PC-3 (cell line): ENCODE measurements at places on chromosomes 2 and 18. TPM values are rescaled to one million over a fixed set of nuclear protein-coding genes. Genes with fewer than 3 reads are reported as not detected.

GRCh38 chr2:47259829-47260228 lies 104.7 kb upstream of the STPG4 start:
- peaks cover 16% of the 10 kb centered on the region for H3K4me1 ChIP-seq
- H3K4me3 ChIP-seq: no peak overlapping the region

DNA sequence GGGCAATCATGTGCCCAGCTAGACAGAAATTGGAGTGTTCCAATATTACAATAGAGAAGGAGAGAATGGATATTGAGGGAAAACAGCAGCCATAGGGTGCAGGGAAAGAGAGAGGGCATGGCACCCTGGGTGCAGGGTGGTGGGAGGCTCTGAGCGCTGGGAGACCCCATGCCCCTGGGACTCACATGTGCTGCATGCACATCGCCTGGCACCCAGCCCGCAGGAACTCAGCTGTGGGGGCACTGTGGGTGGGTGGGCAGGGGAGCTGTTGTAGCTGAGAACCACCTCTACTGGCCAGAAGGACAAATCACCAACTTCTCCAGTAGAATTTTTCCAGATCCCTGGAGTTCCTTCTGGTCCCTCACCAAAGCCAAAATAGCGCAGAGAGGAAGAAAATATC lies 7.2 kb upstream of the NEURL3 start:
- peaks cover 9% of the 10 kb centered on the region for H3K4me1 ChIP-seq
- no peak for DNase-seq
- H3K36me3 ChIP-seq: no peaks in the 10 kb centered on the region
- H3K27me3 ChIP-seq: no peaks in the 10 kb centered on the region
- no peak overlapping the region for H3K27ac ChIP-seq

- H3K27ac ChIP-seq: no peak overlapping the region
- H3K36me3 ChIP-seq: no peaks in the 10 kb centered on the region
- DNase-seq: no peak
- H3K27me3 ChIP-seq: peaks cover 75% of the 10 kb centered on the region
- H3K4me3 ChIP-seq: no peak overlapping the region
- no peaks in the 10 kb centered on the region for H3K4me1 ChIP-seq
Observed at GRCh38 chr2:149221898-149222297, 108.5 kb upstream of the LYPD6 start.

DNA sequence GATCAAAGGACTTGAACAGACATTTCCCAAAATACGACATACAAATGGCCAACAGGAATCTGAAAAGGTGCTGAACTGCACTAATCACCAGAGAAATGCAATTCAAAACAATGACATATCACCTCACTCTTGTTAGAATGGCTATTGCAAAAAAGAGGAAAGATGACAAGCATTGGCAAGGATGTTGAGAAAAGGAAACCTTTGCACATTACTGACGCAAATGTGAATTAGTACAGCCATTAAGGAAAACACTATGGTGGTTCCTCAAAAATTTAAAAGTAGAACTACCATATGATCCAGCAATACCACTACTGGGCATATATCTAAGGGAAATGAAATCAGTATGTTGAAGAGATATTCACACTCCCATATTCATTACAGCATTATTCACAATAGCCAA lies 57.7 kb upstream of the ASPRV1 start:
- H3K4me3 ChIP-seq: no peak overlapping the region
- DNase-seq: no peak
- H3K36me3 ChIP-seq: no peaks in the 10 kb centered on the region
- H3K27me3 ChIP-seq: no peaks in the 10 kb centered on the region

DNA sequence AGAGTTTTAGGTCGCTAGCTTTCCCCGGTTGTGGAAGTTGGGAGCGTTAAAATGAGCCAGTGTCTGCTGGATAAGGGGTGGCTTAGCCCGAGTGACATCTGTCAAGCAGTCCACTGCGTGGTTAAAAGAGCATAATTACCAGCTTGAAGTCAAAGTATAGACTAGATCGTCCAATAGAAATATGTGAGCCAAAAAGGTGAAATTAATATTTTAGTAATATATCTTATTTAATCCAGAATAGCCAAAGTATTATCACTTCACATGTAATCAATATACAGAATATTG lies 654 bp downstream of the COMMD1 start:
- H3K36me3 ChIP-seq: no peaks in the 10 kb centered on the region
- no peak for DNase-seq
- no peak overlapping the region for H3K27ac ChIP-seq
- H3K27me3 ChIP-seq: no peaks in the 10 kb centered on the region
- H3K4me1 ChIP-seq: peaks cover 13% of the 10 kb centered on the region
- H3K4me3 ChIP-seq: peak overlapping the region; percentile 99

GRCh38 chr2:31729442-31730092 lies 148.8 kb upstream of the SRD5A2 start:
- DNase-seq: peak; percentile 74
- no peaks in the 10 kb centered on the region for H3K4me1 ChIP-seq
- no peak overlapping the region for H3K27ac ChIP-seq
- no peaks in the 10 kb centered on the region for H3K36me3 ChIP-seq

DNA sequence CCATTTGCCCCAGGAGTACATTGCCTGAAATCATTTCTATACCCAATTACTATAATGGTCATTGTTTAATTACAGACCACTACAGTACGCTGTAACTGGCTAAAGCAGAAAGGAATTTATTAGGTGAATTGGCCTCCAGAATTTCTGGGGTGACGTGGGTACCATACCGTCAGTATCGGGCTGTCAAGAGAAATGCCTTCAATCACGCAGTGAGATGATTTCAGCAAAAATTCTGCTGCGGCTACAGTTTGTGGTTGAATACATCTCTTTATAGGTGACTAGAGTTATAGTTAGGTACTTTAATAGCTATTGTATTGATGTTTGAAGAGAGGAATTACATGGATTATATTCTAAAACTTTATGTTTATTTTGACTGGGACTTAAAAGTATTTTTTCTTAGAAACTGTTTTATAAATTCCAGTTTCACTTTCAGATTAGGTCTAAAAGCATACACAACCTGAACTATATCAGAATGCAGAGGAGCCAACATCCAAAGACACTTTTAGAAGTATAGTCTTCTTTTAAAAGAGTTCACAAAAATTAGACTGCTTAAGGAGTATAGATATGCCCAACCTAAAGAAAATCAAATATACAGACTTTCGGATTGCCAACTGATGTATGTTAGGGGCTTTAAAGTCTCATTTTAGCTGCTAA lies 128.4 kb downstream of the TTC27 start:
- no peak overlapping the region for H3K27ac ChIP-seq
- H3K36me3 ChIP-seq: peaks cover 10% of the 10 kb centered on the region
- peaks cover 6% of the 10 kb centered on the region; the same call in 1 of the 2 replicates for H3K4me1 ChIP-seq

DNA sequence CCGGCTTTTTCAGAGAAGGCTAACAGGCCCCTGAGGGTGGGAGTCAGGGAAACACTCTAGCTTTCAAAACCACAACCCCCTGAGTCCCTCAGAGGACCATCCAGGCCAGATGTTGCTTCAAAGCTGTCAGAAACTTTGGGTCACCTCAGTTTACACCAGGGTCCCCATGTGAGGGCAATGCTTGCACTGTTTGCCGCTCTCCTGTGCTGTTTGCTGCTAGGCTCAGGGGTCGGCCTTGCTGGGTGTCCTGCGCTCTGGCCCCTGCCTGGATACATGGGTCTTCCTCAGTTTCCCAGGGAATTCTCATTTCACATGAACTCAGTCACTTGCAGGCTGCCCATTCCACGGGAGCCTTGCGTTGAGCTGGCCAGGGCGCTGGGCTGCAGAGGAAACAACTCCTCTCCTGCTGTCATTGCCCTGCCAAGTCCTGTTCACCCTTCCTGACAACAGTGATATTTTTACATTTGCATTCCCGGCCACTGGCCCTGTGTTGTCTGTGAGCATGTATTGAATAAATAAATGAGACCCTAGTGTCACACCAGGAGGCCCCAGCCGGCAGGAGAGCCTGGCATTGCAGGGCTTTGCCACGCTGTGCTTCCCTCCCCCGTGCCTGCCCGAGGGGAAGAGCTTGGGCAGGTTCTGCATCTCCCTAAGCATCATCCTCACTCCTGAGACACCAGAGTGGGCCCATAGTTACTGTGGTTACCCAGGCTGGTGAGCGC lies 73.2 kb upstream of the RAB6C start:
- no peaks in the 10 kb centered on the region for H3K4me1 ChIP-seq
- H3K36me3 ChIP-seq: no peaks in the 10 kb centered on the region
- DNase-seq: no peak
- H3K27ac ChIP-seq: no peak overlapping the region
- no peak overlapping the region for H3K4me3 ChIP-seq

DNA sequence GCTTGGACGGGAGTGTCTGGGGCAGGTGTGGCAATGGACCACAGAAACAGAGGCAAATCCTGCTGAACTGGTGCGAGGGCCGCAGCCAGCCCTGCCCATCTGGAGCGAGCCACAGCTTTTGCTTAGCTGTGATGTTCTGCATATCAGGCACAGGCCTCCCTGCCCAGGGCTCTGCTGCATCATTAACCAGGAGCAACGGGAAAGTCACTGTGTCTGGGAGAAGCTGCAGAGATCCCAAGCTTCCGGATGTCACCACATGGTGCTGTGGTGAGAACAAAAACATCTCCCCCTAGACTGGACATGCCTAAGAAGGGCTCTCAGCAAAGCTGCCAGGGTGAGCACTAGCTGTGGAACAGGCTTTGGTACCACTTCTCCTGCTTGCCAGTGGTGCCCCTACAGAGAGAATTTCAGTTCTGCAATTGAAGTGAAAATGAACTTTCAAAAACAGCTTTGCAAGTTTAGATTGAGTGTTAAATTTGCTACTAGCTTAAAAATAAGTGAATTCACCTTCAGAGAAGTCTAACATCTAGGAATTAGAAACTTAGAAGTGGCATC lies 172.9 kb upstream of the MYT1L start:
- peaks cover 13% of the 10 kb centered on the region; the same call in 1 of the 2 replicates for H3K27me3 ChIP-seq
- no peak overlapping the region for H3K27ac ChIP-seq
- no peak overlapping the region for H3K4me3 ChIP-seq
- no peak for DNase-seq
- no peaks in the 10 kb centered on the region for H3K4me1 ChIP-seq

GRCh38 chr18:25279133-25279532 lies 72.8 kb downstream of the ZNF521 start:
- no peaks in the 10 kb centered on the region for H3K4me1 ChIP-seq
- H3K4me3 ChIP-seq: no peak overlapping the region
- DNase-seq: peak; percentile 13
- no peaks in the 10 kb centered on the region for H3K36me3 ChIP-seq
- no peaks in the 10 kb centered on the region for H3K27me3 ChIP-seq
- H3K27ac ChIP-seq: no peak overlapping the region

- H3K36me3 ChIP-seq: no peaks in the 10 kb centered on the region
- no peak overlapping the region for H3K4me3 ChIP-seq
- no peaks in the 10 kb centered on the region for H3K4me1 ChIP-seq
- no peak overlapping the region for H3K27ac ChIP-seq
Observed at GRCh38 chr2:100513650-100514049, 43.4 kb downstream of the NMS start.

DNA sequence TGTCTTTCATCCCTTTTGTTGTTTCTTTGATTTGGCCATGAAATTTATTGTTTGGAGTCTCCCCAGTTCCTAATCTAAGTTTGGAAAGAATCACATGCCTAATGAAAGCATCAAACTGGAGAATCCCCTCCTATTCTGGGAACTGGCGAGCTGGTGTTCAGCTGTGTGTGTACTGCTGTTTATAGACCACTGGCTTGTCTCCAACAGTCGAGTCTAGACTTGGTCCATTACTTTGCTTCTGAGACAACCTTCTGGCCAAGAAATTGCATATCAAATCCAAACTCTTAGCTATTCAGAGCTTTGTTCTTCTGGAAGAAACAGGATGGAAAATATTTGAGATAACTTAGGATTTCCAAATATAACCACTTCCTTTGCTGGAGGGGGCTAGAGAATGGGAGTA lies 111.5 kb upstream of the THSD7B start:
- H3K27me3 ChIP-seq: 0 out of 2 replicates have a peak, but pooled peaks cover 4% of the 10 kb centered on the region
- H3K4me3 ChIP-seq: no peak overlapping the region

The CREG2 gene
- total RNA-seq: 40.0 and 67.9 TPM in 2 replicates

The SERPINB3 gene
- 5.6 and 6.3 TPM in 2 replicates for total RNA-seq

The KRTCAP3 gene
- 0.22 TPM in 1 of 2 replicates, not detected in the other for total RNA-seq

The TTN gene
- 0.52 and 1.1 TPM in 2 replicates for total RNA-seq

The ARMC9 gene
- total RNA-seq: 12.8 and 23.4 TPM in 2 replicates
